ENCODE measurements at places on chromosomes 3 and 15.

DNA sequence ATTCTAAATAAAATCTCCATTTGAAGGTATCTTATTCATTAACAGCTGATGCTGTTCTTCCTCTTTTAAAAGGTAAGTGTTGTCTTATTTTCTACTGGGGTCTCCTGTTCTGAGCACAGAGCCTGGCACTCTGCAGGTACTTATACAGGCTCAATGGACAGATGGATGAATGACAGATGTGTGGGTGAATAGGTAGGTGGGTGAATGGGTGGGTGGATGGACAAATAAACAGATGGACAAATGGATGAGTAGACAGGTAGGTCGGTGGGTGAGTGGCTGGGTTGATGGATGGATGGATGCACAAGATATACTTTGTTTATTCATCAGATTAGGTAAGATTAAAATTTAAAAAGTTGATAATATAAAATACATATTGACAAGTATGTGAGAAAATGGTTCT, 53.5 kb downstream of the SLC41A3 start:
- no peak for DNase-seq

DNA sequence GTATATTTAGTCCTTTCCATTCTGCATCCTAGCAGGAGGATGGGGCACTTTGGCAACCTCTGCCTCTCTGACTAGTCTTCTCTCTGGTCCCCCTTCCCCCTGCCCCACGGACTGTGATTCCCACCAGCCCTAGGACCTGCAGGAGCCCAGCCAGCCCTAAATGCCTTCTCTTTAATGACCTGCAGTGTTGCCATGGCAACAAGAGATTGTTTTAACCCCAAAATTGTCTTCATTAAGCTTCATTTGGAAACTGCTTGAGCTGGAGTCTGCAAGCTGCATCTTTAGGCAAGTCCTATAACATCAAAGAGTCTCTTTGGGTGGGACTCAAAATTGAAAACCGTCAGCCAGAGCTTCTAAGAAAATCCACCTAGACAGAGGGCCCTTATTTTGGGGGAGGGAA, 59.7 kb upstream of the ANKRD34C start:
- DNase-seq = no peak

DNA sequence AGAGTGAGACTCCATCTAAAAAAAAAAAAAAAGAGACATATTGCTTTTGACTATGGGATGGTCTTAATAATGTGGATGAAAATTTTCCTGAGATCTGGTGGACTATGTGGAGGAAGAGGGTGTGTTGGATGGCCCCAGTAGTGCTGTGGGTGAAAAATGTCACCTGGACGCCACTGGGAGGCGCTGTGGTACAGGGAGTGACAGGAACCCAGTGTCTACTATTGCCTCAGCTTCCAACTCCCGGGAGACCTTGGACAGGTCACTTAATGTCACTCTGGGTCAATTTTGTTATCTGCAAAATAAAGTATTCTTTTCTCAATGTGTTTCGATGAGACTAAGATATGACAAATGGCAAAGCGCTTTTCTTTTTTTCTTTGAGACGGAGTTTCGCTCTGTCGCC, 27.7 kb upstream of the DCP1A start:
- DNase-seq = peak; percentile 20

DNA sequence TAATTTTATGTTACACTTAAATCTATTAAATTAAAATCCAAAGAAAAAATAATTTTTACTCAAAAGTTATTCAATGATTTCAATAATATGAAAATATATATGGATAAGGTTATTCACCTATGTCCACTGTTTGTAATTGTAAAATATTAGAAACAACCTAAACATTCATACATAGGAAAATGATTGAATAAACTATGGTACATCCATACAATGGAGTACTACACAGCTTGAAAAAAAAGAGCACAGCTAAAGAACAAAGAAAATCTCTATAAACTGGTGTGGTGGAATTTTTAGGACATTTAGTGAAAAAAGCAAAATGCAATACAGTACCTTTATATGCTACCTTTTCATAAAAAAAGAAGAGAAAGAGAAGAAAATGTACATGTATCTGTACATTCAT, 52.8 kb downstream of the SHOX2 start:
- DNase-seq = no peak

DNA sequence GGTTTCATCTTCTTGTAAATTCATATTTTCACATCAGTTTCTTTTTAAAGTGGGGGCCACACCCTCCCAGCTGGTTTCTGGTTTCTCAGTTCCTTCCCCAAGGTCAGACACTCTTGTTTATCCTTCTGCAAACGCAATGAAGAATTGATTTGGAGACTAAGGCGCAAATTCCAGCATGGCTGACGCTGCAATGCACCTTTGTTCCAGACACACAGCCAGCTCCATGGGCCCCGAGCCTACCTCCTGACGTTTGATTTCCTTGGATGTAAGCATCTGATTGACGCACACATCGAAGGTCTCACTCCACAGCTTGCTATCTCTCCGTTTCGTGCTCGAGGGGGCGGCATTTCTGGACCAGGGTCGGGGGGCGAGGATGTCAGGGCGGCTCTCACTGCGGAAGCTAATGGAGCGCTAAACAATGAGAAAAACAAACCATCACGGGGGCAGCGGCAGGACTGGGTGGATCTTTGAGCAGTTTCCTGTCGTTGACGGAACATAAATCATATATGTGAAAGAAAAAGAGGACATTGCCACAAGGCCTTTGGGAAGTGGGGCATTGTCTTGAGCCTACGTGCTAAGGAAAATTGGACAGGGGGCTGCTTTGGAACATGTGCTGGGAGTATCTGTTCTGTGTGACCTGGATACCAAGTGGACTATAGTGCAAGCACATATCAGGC, 46.9 kb downstream of the ARHGEF3 start:
- DNase-seq = no peak

GRCh38 chr3:156483961-156484787, 70.7 kb downstream of the SSR3 start:
- no peak for DNase-seq

GRCh38 chr15:51260202-51260601, 78.2 kb downstream of the CYP19A1 start:
- peak; percentile 72 for DNase-seq

- peak; percentile 39 for DNase-seq
Observed at GRCh38 chr3:37729119-37729518, 132.6 kb upstream of the CTDSPL start.

Measured in fibroblast of gingiva (primary cell).